Neuronal stem cell (in vitro differentiated cells): ENCODE measurements at places on chromosomes 4 and X.

DNA sequence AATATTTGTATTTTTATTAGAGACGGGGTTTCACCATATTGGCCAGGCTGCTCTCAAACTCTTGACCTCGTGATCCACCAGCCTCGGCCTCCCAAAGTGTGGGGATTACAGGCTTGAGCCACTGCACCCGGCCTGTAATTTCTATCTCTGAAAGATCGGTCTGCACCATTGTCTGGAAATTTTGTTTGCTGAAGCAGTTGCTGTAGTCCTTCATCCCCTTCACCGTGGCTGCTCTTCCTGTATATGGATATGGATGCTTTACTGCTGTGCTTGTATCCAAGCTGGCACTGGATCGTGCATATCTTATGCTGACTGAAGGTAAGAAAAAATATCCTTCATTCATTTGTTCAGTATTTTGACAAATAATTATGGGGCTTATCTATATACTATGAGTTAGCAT lies 338.4 kb upstream of the GNPDA2 start:
- DNase-seq: no peak

- peak; percentile 75 for DNase-seq
Observed at GRCh38 chr4:41525129-41525528, 12.8 kb upstream of the LIMCH1 start.

DNA sequence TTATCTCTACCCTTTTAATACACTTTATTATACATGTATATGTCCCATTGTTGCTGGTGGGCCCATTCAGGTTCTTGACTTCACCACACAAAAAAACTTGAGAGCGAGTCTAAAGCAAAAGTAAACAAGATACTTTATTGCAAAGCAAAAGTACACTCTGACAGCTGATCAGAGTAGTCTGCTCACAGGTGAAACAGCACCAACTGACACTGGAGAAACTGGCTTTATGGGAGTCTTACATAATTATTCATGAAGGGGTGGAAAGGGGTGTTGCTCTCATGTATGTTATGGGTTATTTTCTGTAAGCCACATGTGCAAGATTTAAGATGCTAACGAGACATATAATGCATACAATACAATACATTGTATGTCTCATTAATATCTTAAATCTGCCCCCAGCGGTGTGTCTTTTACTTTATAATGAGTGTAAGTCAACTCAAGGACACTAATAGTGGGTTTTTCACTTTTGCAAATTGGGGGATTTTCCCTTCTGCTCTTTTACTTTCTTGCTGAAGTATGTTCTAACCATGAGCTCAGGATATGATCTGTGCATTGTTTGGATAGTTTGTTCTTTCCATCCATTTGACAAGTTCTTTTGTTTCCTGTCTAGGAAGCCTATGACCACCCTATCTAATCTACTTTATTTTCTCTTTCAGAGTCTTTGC lies 256.1 kb upstream of the ITM2A start:
- no peak for DNase-seq

DNA sequence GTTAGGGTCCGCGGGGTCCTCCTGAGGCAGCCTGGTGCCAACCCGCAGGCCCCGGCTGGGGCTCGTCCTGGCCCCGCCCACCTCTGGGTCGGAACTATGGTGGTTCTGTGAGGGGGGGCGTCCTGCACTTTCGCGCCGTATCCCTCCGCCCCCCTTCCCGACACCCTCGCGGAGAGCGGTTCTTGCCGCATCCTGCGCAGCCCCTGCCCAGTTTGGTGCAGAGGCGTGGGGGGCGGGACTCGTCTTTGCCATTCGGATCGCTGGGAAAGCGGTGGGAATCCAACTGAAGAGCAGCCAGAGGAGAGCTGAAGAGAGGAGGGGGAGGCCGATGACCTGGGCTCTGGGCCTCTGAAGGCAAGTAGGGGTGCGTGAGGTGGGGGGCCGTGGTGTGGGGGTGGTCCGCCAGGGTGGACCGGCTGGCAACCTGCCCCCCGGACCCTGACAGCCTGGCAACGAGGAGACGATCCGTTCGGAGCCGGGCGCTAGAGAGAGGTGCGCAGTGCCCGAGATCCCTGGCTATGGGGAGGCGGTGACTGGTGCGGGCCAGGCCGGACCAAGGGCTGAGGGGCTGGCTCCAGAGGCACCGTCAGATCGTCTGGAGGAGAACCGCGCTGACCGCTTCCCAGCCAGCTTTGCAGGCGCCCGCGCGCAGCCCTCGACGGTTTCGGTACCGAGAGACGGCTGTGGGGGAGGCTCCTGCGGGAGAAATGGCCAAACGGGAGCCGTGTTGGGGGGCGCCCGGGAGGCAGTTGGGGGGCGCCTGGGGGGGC lies at the start of gene GPRASP1:
TSS of gene GPRASP1 (plus strand) at position 242 of the 770 bp plus-strand sequence. CDS start 2,431 bp downstream, outside the sequence.
- DNase-seq: peak; percentile 50

GRCh38 chr4:181860157-181860556 lies 383.0 kb upstream of the TENM3 start:
- no peak for DNase-seq

DNA sequence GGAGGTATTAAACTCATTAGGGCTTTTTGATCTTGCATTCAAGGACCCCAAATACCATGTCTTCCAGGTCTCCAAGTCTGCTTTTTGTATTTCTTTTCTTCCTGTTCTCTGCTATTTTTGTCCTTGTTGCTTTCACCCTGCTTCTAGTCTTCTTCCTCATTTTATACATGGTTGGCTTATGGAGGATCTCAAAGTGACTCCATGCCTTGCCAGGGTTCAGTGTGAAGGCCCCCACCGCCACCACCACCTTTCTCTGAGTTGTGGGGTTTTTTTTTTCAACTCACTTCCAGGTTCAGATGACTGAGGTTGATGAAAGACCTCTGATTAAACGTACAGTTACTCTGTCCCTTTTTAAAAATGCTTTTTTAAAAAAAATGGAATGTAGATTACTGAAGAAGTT lies 96.3 kb downstream of the MAML3 start:
- no peak for DNase-seq

GRCh38 chr4:82852751-82853285 lies 38.1 kb downstream of the SEC31A start:
- DNase-seq: no peak
